Activated T-helper 1 cell treated with anti-CD3 and anti-CD28 coated beads, Interleukin-2, amount 50 U/mL, for 16 hours (primary cell): ENCODE measurements at places on chromosomes 2 and 18.

- DNase-seq = no peak
These were observed 623.5 kb upstream of the DDX18 start for GRCh38 chr2:117190856-117191559.

DNA sequence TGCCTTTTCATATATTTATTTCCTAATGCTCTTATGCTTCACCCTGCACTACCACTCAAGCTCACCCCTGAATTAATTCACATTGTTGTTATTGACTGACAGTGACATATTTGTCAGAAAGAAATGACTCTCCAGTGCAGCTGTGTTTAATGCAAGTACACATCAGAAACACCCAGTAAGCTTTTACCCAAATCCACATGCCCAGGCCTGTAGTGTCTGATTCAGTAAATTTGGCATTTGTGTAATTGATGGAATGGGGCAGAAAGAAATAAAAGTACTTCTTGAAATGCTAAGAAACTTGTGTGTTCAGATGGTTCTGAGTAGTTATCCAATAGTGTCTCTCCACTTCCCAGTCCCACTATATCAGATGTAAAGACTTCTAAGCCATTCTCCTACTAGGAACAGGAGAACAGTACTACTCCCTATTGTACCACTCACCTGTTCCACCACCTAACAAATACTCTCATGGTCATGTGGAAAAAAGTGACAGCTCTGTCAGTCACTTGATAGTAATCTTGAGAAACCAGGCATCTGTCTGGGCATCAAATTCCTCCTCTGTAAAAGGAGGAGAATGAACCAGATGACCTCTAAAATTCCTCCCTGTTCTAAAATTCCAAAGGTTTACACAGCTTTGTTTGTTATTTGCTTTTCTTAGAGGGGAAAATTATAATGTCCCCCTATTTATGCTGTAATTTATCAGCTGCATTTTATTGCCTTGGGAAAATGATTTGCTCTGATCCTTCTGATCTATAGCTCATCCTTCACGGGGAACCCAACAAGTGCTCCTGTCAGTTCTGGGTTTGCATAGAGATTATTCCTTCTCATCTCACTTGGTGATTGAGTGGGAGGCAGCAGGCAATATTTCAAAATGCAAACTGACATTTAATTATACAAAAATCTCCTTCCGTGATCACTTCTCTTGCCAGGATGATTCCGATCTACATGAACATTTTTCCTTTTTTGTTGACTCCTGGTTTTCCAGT, 70.9 kb downstream of the ZNF385B start:
- DNase-seq = no peak

- no peak for DNase-seq
These were observed 429.2 kb downstream of the TNS1 start for GRCh38 chr2:217573571-217573970.

GRCh38 chr2:156474401-156474800, 38.2 kb downstream of the GPD2 start:
- no peak for DNase-seq

DNA sequence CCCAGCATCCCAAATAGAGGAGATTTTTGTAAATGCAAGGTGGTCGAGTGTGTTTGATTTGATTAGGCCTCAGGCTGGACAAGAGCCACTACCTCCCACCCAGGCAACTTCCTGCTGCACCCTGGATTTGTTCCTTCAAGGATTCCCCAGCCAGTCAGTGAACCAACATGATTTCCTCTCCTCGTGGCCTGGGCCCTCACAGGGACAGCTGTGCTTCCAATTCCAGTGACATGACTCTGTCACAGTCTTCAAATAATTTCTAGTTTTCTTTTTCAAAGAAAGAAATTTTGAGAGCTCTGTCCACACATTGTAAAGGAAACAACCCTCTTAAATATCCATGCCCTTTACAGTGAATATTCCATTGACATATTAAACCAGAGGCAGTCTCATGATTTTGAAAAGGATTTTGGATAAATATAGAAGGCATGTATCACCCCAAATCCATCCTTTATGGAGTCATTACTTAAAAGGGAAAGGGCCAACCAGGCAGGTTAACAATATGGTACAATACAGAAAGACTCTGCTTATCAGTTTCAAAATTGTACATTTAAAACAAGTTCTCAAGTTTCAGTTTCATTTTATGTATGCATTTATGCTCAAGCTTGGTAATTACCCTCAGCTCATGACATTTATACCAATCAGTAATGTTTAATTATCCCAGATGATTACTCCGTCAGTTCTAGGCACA, 121.3 kb upstream of the FOSL2 start:
- no peak for DNase-seq

DNA sequence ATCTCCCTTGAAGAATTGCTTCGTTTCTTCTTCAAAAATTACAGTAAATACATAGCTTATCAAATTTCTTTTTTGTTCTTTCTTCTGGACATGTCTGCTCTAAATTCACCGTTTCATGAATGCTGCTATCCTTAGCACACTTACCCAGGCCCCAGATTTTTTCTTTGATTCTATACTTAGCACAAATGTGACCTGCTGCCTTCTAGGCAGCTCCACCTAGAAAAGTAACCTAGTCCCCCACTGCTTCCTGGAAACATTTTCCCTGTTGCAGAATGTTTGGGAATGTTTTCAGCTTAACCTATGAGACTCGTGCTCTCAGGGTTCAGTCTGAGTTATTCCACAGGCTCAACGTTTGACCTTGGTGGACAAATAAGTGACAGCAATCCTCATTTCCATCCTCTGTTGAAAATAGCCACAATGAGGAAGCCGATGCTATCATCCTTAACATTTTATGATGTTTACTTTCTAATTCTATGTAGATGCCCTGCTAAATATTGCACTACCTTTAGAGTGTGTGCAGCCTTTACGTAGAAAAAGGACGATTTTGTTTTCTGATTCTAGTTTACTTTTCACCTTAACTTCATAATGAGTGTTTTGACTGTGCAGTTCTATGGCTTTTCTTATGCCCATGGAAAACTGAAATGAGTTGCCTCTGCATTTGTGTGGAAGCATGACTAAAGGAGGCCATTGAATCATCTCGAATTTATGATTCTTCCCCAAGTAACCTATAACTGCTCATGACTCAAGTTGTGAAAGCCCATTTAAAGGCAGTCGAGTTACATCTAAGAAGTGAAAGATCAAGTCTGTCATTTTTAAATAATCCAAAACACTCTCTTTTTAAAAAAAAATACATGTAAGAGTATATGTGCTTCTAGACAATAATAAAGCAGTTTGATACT, 47.7 kb downstream of the TMEM182 start:
- no peak for DNase-seq

GRCh38 chr2:240121190-240121589, 14.9 kb downstream of the COPS9 start:
- no peak for DNase-seq

DNA sequence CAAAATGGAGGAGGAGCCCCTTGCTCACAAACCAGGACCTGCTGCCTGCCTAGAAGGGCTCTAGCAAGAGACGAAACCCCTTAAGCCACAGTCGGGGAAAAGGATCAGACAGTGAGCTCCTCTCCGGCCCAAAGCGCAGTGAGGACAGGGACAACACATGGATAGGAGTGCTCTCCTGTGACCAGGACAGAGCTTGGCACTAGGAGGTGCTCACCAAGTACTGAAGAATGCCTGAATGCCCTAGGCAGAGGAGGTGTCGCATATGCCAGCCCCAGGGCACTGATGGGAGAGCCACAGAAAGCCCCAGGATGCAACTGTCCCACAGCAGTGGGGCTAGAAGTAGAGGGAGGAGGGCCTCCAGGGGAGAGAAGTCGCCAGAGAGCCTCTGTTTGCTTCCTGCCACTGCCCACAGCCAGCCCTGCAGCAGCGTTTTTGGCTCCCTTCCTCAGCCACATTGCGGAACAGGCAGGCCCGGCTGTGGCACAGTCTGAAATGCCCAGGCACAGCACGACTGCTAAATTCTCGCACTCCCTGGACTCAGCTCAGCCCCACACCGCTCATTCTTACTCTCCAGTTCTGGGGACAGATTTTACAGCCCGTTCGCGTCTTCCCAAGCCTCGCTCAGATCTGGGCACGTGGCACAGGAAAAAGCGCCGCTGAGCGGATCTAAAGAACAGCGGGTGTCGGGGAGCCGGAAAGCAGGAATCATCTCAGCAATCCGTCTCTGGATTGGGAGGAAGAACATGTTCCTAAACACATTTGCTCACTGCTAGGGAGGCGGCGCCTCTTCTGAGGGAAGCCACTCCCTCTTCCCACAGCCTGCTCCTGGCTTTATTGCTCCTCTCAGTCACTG, 98.7 kb upstream of the POU3F3 start:
- no peak for DNase-seq

DNA sequence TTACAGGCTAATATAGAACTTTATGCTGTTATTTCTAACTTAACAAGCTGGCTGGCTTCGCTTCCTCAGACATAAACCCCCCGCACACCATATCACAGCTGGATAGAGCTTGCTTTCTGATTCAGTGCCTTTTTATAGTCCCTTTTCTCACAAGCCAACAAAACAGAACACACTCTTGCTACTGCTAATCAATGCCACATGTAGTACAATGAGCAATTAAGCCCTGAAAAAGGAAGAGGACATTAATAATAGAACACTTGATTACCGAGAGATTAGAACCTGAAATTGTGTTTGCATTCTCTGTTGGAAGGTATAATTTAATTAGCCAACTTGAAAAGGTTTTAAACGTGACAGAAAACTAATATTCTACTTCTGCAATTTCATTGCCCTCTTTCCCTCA, 267.7 kb upstream of the CYRIA start:
- DNase-seq = no peak

GRCh38 chr2:128714851-128715312, 396.2 kb upstream of the HS6ST1 start:
- no peak for DNase-seq

- no peak for DNase-seq
These were observed 302.6 kb upstream of the SLC14A2 start for GRCh38 chr18:45312555-45313126.

GRCh38 chr18:22219568-22220355, 50.4 kb downstream of the GATA6 start:
- DNase-seq = no peak

- DNase-seq = no peak
These were observed 66.7 kb upstream of the SH3RF3 start for GRCh38 chr2:109062145-109062858.

DNA sequence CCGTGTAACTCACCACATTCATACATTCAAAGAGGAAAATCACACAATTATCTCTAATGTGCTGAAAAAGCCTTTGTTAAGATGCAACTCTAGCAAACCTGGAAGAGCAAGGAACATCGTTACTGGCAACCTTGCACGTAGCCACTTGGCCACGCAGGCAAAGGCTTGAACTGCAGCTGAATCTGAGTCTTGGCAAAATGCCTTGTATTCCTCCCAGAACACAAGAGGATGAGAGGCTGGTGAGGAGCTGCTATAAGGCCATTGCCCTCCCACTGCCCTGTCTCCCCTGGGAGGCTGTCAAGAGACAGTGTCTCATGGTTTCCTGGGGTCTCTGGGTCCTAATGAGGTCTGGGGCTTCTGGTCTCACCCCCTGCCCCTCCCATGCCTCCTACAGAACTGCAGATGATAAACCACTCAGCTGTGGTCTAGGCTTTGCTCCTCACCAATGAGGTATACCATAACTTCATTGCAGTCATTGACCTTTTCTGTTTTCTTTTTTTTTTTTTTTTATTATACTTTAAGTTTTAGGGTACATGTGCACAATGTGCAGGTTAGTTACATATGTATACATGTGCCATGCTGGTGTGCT, 141.4 kb downstream of the SPP2 start:
- no peak for DNase-seq

- no peak for DNase-seq
These were observed 46.2 kb downstream of the MEIS1 start for GRCh38 chr2:66481100-66481549.

DNA sequence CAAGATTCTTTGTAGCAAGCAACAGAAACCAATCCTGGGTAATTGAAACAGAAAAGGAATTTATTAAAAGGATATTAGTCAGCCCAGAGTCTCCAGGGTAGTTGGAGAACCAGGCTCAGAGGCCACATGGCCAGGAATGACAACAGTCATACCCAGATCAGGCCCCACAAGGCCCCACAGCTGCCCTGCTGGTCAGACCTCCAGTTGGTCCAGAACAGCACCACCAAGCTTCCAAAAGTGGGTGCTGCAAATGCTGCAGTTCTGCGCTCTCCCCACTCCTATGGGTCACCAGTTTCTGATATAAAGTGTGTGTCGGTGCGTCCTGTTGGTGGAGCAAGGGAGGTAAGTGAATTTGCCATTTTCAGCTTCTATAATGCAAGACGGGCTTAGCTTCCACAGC, 29.9 kb downstream of the KLHL29 start:
- DNase-seq = no peak

DNA sequence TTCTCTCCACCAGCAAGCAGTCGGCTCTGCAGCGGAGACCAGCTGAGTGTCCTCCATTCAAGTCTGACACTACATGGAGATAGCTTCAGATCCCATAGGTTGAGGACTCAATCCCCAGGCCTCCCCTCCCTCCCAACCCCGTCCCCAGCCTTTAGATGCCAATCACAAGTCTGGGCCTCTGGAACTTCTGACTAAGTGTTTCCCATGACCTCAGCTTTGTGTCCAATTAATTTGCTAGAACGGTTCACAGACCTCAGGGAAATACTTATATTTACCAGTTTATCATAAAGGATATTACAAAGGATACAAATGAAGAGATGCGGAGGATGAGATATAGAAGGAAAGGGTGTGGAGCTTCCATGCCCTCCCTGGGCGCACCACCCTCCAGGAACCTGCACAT, 77.4 kb downstream of the MERTK start:
- no peak for DNase-seq

GRCh38 chr2:203327901-203328759, at the start of gene ABI2:
Gene ABI2 (plus strand): TSS chr2:203328394. CDS start chr2:203328515, 121 bp downstream.
- DNase-seq = peak; percentile 44

DNA sequence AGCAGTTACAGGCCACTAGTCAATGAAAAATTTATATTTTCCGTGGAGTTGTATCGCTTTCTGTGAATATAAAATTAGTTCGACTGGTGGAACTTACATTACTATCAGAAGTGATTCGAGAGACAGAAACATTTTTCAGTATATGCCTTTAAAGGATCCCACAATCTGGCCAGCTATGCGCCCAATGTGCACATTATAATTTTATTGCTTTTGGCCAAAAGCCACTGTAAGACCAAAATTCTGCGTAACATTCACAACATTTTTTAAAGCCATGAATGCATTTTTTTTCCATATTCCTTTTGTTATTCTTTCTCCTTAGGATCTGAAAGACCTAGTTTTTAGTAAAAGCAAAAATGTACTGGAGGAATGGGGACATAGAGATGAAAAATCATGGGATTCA, 131.0 kb upstream of the CHAC2 start:
- no peak for DNase-seq

- DNase-seq = no peak
These were observed 163.9 kb downstream of the DDX1 start for GRCh38 chr2:15755528-15755927.
